NCI-H460 (cell line): ENCODE measurements at places on chromosomes 16 and 17.
A peak's percentile ranks its signal among the peaks of the same experiment; 100 is the strongest.

DNA sequence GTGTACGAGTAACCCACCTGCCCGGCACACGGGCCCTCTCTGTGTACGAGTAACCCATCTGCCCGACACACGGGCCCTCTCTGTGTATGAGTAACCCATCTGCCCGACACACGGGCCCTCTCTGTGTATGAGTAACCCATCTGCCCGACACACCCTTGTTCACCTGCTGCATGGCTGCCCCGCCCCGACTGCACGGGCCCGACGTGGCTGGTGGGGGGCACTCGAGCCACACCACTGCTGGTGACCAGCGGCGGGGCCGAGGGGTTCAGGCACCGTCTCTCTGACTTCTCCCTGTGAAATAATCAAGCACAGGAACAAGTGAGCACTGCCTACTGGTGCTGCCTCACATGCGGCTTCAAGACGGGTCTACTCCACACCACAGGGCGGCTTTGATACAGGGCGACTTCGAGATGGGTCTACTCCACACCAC is 22.1 kb downstream of the MAP1LC3B start:
- no peak for DNase-seq

GRCh38 chr16:31395647-31396046 is 2.5 kb downstream of the ITGAD start:
- no peak for DNase-seq

GRCh38 chr17:4969047-4969550 is 1.5 kb upstream of the SPAG7 start:
- DNase-seq: peak; percentile 95

DNA sequence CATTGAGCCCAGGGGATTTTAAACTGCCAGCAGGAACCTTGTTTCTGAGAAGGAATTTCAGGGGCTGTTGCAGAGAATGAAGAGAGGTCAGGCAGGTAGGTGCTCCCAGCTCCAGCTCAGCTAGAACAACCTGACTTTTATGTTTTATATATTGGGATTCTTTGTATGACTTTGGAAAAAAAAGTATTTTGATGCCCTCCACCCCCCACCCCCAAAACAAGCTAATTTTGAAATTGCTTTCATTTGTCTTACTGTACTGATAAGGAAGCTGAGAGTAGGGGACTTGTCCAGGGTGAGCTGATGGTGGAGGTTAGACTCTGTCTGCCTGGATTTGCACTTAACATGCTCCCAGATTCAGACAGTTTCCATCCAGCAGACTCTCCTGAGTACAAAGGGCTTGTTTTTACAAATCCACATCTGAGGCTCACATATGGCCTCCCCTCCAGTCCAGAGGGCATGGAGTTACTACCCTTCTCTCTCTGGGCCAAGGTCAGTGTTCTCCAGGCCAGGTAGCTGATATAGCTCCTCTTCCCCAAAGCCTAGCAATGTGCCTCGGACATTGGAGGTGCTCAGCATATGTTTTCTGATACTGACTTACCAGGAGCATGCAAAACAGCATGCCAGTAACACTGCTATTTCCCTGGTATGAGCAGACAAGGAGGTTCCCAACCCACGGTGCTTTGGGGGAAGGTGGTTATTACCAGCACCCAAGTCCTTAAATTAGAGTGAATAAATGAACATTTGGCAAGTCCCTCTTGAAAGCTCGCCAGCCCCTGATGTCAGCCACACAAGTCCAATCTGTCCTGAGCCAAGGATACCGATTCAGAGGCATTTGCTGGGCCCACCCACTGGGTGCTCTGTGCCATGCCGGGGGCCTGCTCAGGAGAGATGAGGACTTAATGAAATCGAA is 11.3 kb downstream of the STX1B start:
- DNase-seq: no peak

DNA sequence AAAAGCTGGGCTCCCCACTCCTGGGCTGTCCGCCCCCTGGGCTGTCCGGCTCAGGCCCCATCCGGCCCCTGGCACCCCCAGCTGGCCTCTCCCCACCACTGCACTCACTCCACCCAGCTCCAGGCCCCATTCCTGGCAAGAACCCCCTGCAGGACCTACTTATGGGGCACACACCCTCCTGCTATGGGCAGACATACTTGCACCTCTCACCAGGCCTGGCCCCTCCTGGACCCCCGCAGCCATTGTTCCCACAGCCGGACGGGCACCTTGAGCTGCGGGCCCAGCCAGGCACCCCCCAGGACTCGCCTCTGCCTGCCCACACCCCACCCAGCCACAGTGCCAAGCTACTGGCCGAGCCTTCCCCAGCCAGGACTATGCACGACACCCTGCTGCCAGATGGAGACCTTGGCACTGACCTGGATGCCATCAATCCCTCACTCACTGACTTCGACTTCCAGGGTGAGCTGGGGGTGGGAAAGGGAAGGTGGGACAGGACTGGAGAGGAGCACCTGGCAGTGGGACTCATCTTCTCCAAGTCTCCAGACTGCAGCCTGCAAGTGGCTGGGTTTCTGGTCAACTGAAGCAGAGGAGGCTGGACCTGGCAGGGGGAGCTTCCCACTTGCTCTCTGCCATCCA is 17.6 kb downstream of the UNC119 start:
- no peak for DNase-seq

DNA sequence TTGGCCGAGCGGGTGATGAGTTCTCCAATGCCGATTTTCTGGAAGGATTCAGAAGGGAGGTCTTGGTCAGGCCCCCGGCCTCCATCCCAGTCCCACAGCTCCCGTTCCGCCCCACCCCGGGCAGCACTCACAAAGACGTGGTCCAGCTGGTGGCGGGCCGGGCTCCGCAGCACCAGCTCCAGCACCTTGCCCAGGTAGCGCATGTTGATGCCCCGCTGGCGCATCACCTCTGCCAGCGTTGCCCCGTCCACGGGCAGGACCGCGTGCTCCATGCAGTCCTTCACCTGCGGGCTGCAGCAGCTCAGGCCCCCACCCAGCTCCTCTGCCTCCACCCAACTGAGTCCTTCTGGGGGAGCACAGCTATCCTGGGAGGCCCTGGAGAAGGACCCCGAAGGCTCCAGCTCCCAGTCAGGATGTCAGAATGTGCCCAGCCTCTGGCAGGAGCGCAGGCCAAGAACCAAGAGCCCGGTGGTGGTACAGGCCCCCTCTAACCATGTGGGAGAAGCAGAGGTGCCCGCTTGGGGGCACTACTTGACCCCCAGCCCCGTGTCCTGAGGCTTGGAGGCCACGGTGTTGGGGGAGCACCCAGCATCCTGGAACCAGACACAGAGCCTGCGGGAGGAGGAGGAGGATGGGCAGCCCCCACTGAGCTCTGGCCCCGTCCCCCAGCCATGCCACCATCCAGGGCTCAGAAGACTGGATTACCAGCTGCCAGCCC is 16.2 kb downstream of the CLUH start:
- no peak for DNase-seq

DNA sequence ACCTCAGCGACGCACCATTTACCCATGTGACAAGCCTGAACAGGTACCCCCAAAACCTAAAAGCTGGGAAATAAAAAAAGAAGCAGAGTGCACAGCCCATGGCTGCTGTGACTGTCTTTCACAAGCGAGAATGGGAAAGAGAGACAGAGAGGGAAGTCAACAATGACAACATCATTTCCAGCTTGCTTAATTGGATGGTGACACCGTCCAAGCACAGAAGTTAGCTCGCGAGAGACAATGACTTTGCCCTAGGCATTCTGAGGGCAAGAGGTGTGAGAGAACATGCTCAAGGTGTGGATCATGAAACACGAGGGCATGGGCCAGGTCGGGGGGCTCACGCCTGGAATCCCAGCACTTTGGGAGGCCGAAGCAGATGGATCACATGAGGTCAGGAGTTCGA is 19.3 kb upstream of the NSMCE1 start:
- no peak for DNase-seq

DNA sequence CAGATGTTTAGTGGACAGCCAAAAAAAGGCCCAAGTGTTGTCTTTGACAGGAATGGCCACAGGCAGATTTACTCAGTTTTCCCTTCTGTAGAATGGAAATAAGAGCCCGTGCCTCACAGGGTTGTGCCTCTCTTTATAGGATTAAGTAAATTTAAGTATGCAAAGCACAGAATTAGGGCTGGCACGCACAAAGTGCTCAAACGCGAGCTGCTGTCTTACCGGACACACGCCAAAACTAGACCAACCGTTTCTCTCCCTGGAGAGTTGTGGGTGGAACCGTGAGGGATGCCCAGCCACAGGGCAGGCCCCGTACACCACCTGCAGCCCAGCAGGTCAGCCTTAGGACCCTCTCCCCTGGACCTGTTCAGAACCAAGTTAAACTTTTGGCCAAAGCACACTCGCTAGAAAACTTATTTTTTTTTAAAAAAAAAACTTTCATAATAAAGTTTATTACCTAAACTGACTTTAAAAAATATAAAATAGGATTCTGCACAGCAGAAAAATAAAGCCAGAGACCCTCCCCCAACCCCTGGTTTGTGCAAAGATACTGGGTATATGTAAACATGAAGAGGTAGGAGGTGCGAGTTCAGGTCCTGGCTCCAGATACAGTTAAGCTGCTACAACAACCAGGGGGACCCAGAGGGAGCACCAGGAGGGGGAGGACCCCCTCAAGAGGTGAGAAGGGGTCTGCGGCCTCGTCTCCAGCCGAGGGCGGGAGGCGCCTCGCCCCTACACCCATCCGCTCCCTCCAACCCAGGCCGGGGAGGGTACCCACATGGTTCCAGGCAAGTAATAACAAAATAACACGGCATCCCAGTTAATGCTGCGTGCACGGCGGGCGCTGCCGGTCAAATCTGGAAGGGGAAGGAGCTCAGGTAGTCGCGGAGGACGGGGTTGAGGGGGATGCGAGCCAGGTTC is 1.8 kb downstream of the SOCS1 start:
- DNase-seq: no peak

DNA sequence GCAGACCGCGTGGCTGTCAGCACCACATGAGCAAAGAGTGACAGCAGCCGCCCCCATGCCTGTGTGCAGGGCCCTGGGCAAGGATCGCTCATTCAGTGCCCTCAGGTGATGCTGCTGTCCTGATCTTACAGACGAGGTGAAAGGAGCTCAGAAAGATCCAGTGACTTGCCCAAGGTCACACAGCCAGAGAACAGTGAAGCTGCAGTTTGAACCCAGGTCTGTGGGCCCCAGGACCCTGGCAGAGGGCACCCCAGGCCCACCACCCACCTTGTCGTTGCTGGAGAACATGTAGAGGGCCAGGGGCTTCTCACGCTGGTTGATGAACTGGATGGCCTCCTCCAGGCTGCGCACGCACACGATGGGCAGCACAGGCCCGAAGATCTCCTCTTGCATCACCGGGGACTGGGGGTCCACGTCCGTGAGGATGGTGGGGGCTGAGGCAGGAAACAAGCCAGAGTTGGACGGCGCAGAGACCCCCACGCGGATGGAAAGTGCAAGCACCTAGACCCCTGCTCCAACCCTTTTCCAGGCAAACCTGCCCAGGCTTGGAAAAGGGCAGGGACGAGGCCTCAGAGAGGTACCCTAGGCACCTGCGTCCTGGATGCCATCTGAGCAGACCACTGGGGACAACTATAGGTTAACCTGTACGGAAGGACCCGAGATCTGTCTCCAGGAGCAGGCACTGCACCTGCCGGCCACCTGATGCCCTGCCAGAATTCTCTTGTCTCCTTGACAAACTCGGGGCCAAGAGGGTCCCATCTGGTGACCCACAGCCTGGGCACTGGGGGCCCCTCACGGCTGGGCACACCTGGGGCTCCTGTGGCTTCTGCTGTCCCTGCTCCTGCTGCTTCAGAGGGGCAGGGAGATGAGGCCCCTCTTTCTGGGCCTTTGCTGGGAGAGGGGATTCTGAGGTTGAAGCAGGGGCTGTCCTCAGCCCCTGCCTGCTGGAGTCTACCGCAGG is 8.6 kb downstream of the ALDH3A1 start:
- DNase-seq: no peak

GRCh38 chr17:41151525-41151924 is 1.9 kb upstream of the KRTAP4-5 start:
- no peak for DNase-seq

- DNase-seq: no peak
Measured at GRCh38 chr16:84663433-84664101, 15.3 kb downstream of the KLHL36 start.

GRCh38 chr16:29915590-29916247 is 10.3 kb downstream of the KCTD13 start:
- DNase-seq: no peak

GRCh38 chr17:48610282-48611211 is at the start of gene HOXB7:
Gene HOXB7, minus strand, starts transcription at chr17:48611017. Its CDS starts 99 bp downstream, at chr17:48610918.
- DNase-seq: no peak

GRCh38 chr16:14492614-14493013 is 137.4 kb downstream of the PARN start:
- no peak for DNase-seq

- no peak for DNase-seq
Measured at GRCh38 chr17:50609380-50610074, 25.2 kb upstream of the ABCC3 start.

DNA sequence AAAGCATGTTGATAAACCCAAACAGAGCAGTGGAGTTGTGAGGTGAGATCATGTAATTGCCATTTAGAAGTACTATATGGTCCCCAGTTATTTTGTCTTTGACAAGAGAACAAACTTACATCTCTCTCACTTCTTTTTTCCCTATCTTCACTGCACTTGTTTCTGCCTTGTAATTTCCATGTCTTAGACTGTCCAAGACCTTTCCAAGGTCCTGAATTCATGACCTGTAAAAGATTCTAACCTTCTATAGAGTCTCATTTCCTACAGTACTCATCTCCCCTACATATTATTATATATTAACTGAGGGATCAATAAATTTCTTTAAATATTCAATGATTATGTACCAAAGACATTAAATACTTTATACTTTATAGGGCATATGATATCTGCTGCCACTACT is 295.3 kb upstream of the KIF2B start:
- no peak for DNase-seq

- no peak for DNase-seq
Measured at GRCh38 chr17:1181753-1182137, 2.0 kb upstream of the ABR start.

DNA sequence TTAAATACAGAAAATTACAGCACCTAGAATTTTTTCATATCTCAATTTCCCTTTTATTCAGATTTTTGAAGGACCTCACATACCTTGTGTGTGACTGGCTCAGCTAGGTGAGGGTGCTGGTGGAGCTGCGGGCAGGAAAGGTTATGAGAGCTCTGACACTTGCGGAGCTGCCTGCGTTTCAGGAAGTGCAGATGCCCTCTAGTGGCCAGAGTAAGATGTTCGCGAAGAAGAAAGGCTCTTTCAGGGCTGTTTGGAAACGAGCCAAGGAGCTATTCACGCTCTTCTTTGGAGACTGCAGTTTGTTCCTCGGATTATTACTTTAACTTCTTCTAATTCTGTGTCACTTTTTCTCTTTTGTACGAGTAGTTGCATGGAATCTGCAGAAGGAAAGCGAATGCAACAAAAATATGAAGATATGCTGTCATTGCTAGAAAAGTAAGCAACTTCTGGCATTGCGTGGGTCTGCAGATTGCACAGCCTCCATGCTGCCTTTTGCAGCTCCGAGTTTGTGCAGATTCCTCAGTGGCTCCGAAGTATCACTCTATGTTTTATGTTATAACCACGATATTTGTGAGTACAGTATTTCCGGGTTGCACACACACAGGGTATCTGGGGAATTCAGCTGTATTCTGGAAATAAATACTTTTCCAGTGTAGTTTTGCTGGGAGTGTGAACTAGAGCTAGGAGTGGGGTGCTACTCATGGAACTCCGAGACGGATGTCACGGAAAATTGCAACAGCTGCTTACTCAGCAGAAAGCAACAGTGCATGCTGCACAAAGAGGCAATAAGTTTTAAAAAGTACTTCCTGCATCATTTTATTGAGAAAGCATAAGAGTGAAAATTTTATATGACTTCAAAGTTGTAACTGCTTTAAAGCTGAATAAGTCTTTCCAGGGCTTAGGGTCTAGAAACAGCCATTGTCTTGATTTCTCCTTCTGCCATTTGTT is 46.3 kb downstream of the DNAH9 start:
- DNase-seq: peak; percentile 69
